ENCODE measurements at places on chromosomes 6 and 20.
A peak's percentile ranks its signal among the peaks of the same experiment; 100 is the strongest.

DNA sequence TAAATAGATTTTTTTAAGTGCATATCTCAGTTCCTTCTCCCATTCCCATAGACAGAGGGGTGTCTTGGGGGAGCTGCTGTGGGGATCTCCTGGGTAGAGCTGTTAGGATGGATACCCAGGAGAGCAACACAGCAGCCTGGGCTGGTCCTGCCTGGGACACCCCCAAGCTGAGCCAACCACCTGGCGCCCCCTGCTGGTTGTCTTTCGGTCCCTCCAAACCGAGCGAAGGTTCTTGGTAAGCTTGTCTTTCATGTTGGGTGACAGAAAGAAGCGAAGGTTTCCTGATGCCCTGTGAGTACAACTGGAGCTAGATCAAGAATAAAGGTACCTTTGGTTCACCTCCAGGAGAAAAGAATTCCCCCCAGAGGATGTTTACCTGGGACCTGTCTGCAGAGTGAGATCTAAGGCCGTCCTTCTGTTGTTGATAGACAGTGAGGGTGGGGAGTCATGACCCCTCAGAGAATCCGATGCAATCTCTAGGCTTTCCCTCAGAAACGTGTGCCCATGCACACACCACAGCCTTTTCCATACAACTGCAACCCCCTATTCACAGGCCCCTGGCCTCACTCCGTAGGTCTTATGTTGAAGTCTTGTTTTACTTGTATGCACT, 50.8 kb downstream of the SNX9 start:
- peak; percentile 80 for DNase-seq

GRCh38 chr20:59214073-59214472, 50.5 kb downstream of the ZNF831 start:
- DNase-seq, result no peak

DNA sequence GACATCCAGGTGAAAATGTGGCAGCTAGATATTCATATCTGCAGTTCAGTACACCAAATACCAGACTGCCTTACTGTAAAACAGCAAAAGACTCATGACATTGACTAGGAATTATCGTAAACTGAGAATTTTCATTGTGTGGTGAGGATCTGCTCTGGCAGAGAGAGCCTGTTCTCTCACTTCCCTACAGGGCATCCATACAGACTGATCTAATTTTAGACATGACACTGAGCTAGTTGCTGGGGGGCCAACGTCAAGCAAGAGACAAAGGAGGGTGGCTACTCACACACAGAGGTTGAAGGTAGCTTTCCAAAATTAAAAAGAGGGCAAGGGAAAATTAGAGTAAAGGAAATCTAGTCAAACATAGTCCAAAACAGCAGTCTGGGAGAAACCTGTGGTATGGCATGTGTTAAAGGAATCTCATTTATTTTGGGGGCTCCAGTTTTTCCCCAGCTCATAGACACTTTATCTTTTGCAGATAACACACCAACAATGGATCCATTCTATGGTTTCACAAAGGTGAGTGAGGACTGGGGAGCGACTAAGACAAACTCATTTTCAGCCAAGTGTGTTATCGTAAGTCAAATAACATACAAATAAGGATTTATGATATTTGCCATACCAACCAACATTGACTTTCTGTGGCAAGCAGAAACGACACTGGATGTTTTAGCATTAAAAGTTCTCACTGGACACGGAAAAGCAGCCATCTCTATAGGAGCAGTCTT, 36.6 kb upstream of the NHSL1 start:
- no peak for DNase-seq

DNA sequence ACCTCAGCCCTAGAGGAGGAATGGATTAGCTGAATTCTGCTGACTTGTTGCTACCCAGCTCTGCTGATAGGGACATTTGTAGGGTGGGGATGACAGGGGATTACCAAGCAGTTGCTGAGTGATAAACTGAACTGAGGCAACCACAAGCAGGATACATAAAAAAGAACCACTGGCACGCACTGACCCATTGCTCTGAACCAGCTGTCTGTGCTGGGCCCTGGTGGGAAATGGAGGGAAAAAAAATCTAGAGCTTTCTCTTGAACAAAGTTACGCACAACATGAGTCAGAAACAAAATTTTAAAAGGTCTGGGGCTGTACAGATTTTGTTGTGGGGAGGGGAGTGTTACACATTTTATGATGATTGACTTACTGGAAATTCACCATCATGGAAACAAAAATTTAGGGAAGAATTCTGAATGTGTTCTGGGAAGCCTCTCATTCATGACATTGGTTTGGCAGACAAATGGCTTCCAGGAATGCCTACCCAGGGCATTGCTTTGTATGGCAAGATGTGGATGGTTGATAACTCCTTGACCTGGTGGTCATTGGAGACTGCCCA, 37.7 kb downstream of the FOXO3 start:
- DNase-seq, result no peak

GRCh38 chr20:10657453-10657852, 16.3 kb downstream of the JAG1 start:
- DNase-seq, result no peak

GRCh38 chr6:133683606-133684005, 205.3 kb upstream of the TCF21 start:
- DNase-seq, result no peak

GRCh38 chr20:63212792-63213191, 3.1 kb downstream of the YTHDF1 start:
- no peak for DNase-seq

DNA sequence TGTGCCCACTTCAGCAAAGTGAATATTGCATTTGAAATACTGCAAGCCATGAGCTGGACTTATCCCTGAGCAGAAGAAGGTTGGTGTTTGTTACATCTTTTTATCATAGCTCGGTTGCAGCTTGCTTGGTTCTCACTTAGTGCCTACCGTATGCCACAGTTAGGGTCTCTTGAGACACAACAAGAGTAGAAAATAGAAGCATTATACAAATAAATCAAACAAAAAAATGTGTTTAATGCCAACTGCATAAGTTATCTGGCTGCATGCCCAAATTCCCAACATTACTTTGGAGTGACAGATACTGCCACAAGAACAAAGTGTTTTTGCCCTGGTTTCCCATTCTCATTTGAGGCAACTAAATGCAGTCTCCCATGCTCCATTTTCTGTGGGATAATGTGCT, 53.9 kb upstream of the LAMP5 start:
- no peak for DNase-seq

GRCh38 chr6:4676016-4676415, 100.2 kb upstream of the CDYL start:
- DNase-seq, result no peak

- DNase-seq, result no peak
Observed at GRCh38 chr6:22101163-22101562, 195.7 kb downstream of the PRL start.

GRCh38 chr6:155417454-155417853, 38.2 kb downstream of the NOX3 start:
- no peak for DNase-seq

DNA sequence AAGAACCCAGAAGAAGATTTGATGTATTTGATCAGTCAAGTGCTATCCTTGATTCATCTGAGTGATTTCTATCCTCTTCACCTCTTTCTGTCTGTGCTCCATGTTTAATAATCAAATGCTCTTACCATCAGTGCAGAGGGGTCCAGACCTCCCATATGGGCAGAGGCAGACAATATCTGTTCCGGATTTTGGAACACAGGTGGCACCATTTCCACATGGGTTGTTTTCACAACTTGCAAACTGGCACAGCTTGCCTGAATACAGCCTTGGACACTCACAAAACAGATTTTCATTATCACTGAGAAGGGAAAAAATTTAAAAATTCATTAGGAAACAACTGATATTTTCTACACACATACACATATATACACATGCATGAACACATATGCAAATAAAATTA, 228.5 kb downstream of the PHF3 start:
- no peak for DNase-seq

GRCh38 chr6:143589162-143589561, 77.6 kb upstream of the FUCA2 start:
- DNase-seq, result no peak

DNA sequence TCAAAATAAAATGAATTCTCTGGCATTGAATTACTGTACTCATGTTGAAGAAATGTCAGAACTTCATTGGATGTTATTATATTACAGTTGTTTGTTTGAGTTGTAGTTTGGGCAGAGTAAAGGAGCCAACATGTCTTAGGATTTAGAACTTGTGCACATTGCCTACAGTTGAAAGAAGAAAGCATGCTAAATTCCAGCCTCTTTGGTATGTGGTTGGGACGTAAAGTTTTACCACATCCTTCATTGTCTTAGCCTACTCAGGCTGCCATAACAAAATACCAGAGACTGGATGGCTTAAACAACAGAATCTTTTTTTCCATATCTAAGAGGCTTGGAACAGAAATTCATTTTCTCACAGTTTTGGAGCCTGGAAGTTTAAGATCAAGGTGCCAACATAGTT, 42.4 kb downstream of the HFE start:
- no peak for DNase-seq

GRCh38 chr6:16671302-16672289, 89.7 kb downstream of the ATXN1 start:
- no peak for DNase-seq

DNA sequence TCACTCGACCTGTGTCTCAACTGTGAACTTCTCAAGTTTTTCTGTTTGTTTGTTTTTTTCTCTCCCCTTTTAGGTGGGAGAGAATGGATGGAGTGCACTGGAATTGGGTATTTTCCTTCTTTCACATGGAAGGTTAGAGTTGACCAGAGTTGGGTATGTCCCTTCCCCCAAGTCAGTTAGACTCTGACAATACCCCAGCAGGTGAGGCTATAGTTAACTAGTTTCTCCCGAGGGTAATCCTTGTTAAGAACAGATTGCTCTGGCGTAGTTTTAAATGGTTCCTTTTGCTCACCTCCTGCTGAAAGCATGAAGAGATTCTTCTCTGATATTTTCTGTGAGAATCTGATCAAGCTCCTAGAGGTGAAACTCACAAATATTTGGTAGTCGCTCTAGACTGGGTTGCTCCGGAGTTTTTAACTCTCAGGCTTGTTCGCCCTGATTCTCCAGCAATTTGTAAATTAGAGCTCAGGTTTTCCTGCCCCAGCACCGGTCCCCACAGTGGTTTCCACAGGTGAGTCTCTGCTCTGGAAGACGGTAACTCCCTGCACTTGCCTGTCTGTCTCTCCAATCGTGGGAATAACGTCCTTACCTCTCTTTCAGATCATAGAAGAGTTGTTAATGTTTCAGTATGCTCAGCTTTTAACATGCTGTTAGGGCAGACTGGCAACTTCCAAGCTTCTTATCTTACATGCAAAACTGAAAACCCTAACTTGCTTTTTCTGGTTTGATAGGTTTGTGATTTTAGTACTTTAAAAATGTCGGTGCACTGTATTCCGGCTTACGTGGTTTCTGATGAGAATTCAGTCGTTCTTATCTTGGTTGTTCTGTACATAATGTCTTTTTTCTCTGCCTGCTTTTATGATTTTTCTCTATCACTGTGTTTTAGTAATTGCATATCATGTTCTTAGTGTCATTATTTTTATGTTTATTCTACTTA, 111.2 kb upstream of the HIVEP1 start:
- DNase-seq, result peak; percentile 5

GRCh38 chr6:113018351-113019151, 671.4 kb downstream of the RFPL4B start:
- DNase-seq, result no peak

- no peak for DNase-seq
Observed at GRCh38 chr20:62838128-62838891, 21.5 kb downstream of the COL9A3 start.

DNA sequence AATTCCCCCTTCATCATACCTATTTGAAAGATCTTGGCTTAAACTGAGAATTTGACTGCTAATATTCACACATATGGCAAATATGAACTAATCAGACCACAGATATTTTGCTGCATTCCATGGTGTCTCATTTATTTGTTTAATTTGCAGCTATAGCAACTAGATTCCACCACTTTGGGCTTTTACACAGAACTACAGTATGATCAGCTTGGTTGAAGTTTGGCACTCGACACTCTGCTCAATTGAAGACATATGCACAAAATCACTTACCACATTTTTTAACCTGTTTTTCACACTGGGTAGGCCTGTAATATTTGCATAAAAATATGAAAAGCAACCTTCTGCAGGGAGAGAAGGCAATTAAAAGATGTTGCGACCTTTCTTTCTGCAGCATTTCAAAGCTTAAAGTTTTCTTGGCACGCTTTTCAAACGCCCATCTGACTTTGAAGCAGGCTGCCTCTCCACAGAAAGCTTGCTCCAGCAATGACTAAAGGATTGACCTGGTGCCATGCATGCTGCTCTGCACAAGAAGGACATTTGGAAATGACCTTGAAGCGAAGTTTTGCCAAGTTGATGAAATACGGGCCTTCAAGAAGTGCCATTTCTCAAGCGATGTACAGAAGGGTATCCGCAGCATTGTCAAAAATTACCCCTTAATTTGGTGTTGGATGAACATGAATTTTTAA, 126.7 kb downstream of the AIG1 start:
- DNase-seq, result no peak

- DNase-seq, result no peak
Observed at GRCh38 chr6:136351518-136352110, 62.0 kb upstream of the BCLAF1 start.

DNA sequence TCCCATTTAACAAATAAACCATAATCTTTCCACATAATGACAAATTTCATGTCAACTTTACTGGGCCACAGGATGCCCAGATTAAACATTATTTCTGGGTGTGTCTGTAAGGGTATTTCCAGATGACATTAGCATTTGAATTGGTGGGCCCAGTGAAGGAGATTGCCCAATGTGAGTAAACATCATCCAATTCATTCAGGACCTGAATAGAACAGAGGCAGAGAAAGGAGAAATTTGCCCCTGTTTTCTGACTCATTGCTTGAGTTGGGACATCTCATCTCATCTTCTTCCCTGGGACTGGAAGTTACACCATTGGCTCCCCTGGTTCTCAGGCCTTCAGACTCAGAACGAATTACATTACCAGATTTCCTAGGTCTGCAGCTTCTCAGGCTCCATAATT, 142.9 kb downstream of the TPBG start:
- DNase-seq, result no peak

DNA sequence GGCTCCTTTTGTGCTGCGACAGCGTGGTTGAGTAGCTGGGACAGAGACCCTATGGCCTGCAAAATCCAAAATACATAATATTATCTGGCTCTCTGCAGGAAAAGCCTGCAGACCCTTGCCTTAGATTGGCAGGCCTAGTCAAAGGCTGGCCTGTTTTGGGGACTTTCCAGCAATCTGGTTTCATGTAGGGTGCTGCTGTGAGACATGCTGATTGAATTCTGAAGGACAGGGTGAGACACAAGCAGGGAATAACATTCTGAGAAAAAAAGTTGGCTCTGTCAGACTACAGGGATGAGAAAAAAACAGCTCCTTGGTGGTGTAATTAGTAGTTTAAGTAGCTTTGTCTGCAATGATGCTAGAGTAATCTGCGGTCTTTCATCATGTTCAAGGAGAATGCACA, 402.7 kb upstream of the AGPAT4 start:
- DNase-seq, result no peak

DNA sequence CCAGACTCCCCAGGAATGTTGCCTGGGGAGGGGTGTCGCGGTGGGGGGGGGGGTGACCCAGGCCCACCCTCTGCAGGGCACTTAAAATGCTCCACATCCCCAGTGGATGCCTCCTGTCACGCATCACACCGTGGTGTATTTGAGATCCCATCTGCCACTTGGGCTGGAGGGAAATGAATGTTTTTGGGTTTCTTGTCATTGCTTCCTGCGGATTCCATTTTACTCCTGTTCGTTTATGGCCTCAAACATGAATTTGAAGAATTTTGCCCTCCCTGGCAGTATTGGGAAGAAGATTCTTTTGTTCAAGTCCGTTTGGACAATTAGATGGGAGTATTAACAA, 544 bp upstream of the KHDC1 start:
- no peak for DNase-seq

All from CD4-positive, alpha-beta T cell treated with Interleukin-12 subunit alpha and Interleukin-12 subunit beta, for 1 hour (primary cell).